ENCODE measurements at places on chromosomes 2 and 18. TPM values are rescaled to one million over a fixed set of nuclear protein-coding genes. Genes with fewer than 3 reads are reported as not detected.

The ZSWIM2 gene
- not detected for total RNA-seq

The DPP4 gene
- 0.35 TPM for total RNA-seq

The CPO gene
- not detected for total RNA-seq

The FANCL gene
- total RNA-seq = 51.8 TPM

The SCG2 gene
- total RNA-seq = 0.48 TPM

The DSG1 gene
- total RNA-seq = not detected

The CFAP65 gene
- total RNA-seq = not detected

The FBLN7 gene
- total RNA-seq = 0.70 TPM

GRCh38 chr2:190882411-190882766 lies 1.8 kb downstream of the GLS start:
- H3K27me3 ChIP-seq = no peaks in the 10 kb centered on the region
- peaks cover 47% of the 10 kb centered on the region for H3K4me1 ChIP-seq
- H3K36me3 ChIP-seq = no peaks in the 10 kb centered on the region
- DNase-seq = no peak
- peak overlapping the region; percentile 93 for H3K4me3 ChIP-seq
- peak overlapping the region; percentile 80 for H3K27ac ChIP-seq

DNA sequence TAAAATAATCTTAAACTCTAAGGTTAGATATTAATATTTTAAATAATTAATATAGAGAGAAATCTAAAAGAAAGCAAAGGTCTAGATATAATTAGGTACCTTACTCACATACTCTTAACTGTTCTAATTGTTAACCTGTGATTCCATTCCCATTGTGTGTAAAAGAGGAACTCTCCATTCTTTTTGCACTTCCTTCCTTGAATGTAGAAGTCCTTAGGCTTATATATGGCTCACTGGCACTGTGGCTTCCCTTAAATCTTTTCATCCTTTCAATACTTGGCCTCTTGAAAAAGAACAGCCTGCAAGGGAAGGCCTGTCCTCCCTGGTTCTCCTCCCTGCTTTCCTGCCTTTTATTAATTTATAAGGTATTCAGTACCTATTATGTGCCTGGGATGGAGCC lies 182.8 kb upstream of the FOSL2 start:
- no peak overlapping the region for H3K27ac ChIP-seq
- no peaks in the 10 kb centered on the region for H3K36me3 ChIP-seq
- no peaks in the 10 kb centered on the region for H3K4me1 ChIP-seq

- H3K4me3 ChIP-seq = no peak overlapping the region
- no peaks in the 10 kb centered on the region for H3K36me3 ChIP-seq
- no peak for DNase-seq
- H3K27me3 ChIP-seq = no peaks in the 10 kb centered on the region
- no peak overlapping the region for H3K27ac ChIP-seq
- H3K4me1 ChIP-seq = no peaks in the 10 kb centered on the region
These were observed 361.7 kb downstream of the GPD2 start for GRCh38 chr2:156797832-156798231.

DNA sequence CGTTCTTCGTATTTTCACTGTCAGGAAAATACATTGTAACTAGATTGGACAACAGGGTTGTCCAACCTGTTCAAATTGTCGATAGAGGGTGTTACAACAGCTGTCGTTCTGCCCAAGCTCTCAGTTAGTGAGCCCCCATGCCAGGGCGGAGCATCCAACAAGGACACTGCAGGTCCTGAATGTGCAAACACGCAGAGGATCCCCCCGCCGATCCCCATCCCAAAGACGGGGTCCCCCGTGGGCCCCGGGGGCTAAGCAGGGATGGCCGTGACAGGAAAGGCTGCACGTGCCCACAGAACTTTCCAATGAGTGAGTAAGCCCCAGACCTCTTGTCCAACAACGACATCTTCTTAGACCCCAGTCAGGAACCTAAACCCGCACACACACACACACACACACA lies 140.8 kb downstream of the PXDN start:
- DNase-seq = no peak
- H3K27me3 ChIP-seq = peaks cover 28% of the 10 kb centered on the region
- no peak overlapping the region for H3K27ac ChIP-seq
- H3K4me1 ChIP-seq = peaks cover 30% of the 10 kb centered on the region
- no peak overlapping the region for H3K4me3 ChIP-seq

DNA sequence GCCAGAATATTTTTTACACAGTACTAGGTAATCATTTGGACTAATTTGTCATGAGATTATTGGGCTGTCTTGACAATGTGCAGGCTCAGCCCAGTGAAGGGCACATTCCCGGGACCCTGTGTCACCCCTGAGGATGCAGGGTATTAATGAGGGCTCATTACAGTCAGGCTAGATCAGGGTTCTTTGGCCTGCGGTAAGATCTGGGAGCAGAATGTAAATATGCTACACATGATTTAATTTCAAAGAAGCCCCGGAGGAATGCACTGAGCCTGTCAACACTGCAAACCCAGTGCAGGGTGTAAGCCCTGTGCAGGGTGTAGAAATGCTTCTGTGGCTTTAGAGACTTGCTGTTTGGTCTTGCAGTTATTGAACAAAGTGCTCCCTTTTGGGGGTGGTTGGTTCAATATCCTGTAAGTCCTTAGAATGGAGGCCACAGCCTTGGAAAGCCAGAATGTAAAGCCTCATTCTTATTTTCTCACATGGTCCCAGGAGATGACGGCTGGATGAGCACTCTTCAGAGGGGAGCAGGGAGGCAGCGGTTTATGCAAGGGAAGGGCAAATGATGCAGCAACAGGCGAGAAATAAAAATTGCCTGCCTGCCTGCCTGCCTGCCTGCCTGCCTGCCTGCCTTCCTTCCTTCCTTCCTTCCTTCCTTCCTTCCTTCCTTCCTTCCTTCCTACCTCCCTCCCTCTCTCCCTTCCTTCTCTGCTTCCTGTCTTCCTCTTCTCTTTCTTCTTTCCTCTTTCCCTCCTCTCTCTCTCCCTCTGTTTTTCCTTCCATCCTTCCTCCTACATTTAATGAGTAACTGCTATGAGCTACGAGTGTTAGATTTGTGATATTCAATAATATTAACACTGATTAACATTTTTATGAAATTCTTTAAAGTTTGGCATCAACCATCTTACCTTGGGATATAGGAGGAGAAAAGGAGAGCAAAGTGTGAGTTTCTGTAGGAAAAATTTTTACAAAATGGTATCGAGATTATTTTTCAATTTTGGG lies 148.8 kb downstream of the VAPA start:
- H3K4me3 ChIP-seq = no peak overlapping the region
- no peaks in the 10 kb centered on the region for H3K27me3 ChIP-seq
- peaks cover 32% of the 10 kb centered on the region for H3K4me1 ChIP-seq
- H3K27ac ChIP-seq = no peak overlapping the region

DNA sequence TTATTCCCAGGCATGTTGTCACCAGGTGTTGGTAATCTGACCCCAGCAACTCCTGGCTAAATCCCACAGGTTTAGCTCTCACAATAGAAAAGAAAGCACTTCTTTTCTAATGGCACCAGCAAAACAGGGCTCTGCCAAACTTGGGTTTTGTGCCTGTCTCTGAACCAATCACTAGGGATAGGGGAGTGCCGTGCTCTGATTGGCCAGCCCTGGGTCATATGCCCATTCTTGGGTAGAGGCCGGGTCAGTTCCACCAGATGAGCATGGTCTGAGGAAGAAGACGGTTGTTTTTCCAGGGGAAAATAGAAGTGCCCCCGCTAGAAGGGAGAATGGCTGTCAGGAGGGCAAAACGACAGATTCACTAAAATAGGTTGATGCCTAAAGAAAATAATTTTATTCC lies 14.7 kb downstream of the CDK15 start:
- no peak overlapping the region for H3K27ac ChIP-seq
- DNase-seq = no peak
- no peaks in the 10 kb centered on the region for H3K4me1 ChIP-seq

GRCh38 chr2:223076573-223076972 lies 24.6 kb downstream of the KCNE4 start:
- no peak overlapping the region for H3K4me3 ChIP-seq
- no peaks in the 10 kb centered on the region for H3K27me3 ChIP-seq
- no peaks in the 10 kb centered on the region for H3K36me3 ChIP-seq
- H3K27ac ChIP-seq = no peak overlapping the region
- DNase-seq = peak; percentile 49

DNA sequence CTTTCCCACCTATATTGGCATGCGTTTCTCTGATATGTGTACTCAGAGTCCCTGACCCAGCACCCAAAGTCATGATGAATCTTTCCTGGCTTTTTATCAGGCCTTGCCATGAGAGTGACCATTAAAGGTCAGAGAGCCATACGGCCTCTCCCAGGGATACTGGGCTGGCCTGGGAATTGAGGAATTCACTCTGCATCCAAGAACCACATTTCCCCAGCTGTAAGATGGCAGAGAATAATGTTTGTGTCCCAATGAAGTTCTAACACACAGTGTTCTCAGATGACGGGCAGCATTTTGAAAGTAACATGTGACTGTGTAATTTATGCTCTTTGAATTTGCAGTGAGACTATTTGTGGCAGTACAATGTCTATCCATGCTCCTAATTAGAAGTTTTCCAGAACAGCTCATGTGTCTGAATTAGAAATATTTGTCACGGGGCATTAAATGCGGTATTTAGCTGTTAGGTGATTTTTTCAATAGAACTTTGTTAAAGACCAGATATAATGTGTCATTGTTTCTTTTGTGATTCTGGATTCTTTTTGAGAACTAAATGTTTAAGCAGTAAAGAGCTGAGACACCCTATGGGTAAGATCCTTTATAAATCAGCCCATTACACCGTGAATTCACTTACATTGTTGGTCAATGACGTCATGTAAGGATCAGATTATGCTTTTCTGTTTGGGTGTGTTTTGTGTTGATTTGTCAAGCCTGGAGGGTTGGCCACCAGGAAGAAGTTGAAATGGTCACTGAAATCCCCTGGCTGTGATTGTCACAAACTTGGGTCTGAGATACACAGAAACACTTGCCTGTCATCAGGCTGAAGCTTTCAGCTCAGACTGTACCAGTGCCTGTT lies 7.3 kb upstream of the SLC3A1 start:
- peaks cover 10% of the 10 kb centered on the region for H3K4me1 ChIP-seq
- no peaks in the 10 kb centered on the region for H3K36me3 ChIP-seq
- peak; percentile 8 for DNase-seq
- no peaks in the 10 kb centered on the region for H3K27me3 ChIP-seq

DNA sequence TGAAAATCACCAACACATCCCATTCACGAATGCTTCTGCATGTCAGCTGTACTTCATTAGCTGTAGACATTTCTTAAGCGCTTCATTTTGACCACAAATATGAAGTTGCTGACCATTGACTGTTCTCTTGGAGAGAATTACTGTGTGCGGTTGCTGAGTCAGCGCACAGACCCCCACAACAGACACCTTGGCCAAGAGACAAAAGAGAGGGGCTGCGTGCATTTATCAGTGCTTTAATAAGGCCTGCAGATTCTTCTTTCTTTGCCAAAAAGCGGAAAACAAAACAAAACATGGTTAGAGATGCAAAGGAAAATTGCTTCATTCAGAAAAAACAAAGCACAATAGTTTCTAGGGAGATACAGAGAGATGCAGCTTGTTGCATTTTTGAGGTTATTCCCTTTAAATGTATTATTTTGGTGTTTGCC lies 174.7 kb downstream of the ACKR3 start:
- no peak for DNase-seq
- H3K4me3 ChIP-seq = no peak overlapping the region
- peaks cover 45% of the 10 kb centered on the region for H3K4me1 ChIP-seq
- H3K36me3 ChIP-seq = no peaks in the 10 kb centered on the region
- no peak overlapping the region for H3K27ac ChIP-seq

DNA sequence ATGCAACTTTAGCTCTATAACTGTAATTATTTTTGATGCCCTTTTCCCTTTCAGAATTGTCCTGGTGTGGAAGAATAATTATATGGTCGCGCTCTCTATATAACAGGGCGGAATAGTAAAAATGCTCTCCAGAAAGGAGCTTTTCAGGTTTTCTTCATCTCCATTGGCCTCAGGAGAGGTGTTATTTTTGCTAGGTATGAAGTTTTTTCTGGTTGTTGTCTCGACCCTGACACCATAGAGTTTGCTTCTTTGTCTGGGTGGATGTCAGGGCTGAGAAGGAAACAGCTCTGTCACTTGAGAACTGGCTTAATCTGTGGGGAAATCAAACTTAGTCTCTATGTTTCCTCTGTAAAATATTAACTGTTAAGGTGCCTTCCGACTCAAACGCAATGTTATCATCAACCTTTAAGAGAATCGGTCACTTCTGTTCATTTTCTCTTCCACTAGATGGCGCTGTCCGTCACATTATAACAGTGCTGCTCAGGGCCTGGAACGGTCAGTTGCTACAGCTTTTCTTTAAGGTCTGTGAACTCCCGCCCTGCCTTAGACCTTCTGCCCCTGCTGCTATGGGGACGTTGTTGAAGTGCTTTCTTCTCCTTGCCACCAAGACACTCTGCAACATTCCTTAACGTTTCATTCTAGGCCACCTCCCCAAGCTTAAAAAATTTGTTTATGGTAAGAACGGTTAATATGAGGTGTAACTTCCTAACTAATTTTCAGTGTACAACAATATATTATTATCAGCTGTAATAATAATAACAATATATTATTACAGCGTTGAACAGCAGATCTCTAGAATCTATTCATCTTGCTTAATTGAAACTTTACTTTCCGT lies 23.8 kb upstream of the SERPINB12 start:
- DNase-seq = peak; percentile 45
- no peaks in the 10 kb centered on the region for H3K4me1 ChIP-seq
- H3K27me3 ChIP-seq = no peaks in the 10 kb centered on the region
- H3K36me3 ChIP-seq = no peaks in the 10 kb centered on the region
- no peak overlapping the region for H3K4me3 ChIP-seq

- H3K36me3 ChIP-seq = no peaks in the 10 kb centered on the region
- H3K27me3 ChIP-seq = peaks cover 21% of the 10 kb centered on the region
- no peaks in the 10 kb centered on the region for H3K4me1 ChIP-seq
- no peak overlapping the region for H3K27ac ChIP-seq
These were observed 98.8 kb downstream of the TRABD2A start for GRCh38 chr2:84781942-84782716.

GRCh38 chr2:21280793-21281192 lies 157.0 kb downstream of the TDRD15 start:
- H3K4me3 ChIP-seq = no peak overlapping the region
- peaks cover 52% of the 10 kb centered on the region for H3K27me3 ChIP-seq
- no peak for DNase-seq
- H3K36me3 ChIP-seq = no peaks in the 10 kb centered on the region

GRCh38 chr2:183812091-183812490 lies 687.8 kb downstream of the NUP35 start:
- no peaks in the 10 kb centered on the region for H3K4me1 ChIP-seq
- H3K27ac ChIP-seq = no peak overlapping the region
- no peak overlapping the region for H3K4me3 ChIP-seq
- no peaks in the 10 kb centered on the region for H3K36me3 ChIP-seq

DNA sequence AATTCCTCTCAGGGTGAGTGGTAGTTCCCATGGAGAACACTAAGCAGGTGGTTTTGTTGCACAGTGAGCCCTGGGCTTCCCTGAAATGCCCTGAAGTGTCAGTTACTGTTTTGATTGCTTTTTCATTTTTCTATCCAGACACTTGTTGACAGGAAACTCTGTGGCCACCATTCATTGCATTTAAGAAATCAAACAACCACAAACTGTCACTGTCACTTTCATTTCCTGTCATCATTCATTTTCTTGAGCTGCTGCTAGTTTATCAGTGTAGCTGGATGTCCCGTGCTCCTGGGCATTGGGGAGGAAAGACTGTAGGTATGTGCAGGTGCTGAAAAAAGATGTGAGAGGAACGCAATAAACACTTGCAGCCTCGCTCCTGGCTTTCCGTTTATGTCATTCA lies 891.6 kb upstream of the ZEB2 start:
- DNase-seq = no peak
- H3K27ac ChIP-seq = no peak overlapping the region
- no peak overlapping the region for H3K4me3 ChIP-seq
- no peaks in the 10 kb centered on the region for H3K36me3 ChIP-seq
- no peaks in the 10 kb centered on the region for H3K4me1 ChIP-seq
- H3K27me3 ChIP-seq = no peaks in the 10 kb centered on the region
